ENCODE measurements at places on chromosomes 12 and 14.

GRCh38 chr14:27886256-27886655 lies 880.3 kb upstream of the FOXG1 start:
- no peak for DNase-seq

- DNase-seq: no peak
Observed at GRCh38 chr12:47722136-47722834, 3.0 kb downstream of the ENDOU start.

DNA sequence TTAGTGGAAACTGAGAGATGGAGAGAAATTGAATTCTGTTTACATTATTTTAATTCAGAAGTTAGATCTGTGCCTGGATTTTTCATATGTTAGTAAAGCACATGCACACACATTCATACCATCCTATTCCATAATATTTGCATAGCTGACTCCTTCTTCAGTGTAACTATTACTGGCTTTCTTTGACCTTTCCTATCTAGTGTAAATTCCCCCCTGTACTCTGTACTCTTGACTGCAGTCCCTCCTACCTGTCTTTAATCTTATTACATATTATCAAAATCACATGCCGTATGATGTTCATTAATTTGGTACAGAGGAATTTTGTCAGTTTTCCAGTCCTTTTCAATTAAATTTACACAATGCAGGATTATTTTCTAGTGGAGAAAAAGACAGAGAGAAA lies 417.0 kb upstream of the SOX5 start:
- no peak for DNase-seq

- no peak for DNase-seq
Observed at GRCh38 chr14:73237786-73238423, 599 bp downstream of the PAPLN start.

GRCh38 chr12:9750276-9751203 lies 10.2 kb downstream of the CD69 start:
- no peak for DNase-seq

DNA sequence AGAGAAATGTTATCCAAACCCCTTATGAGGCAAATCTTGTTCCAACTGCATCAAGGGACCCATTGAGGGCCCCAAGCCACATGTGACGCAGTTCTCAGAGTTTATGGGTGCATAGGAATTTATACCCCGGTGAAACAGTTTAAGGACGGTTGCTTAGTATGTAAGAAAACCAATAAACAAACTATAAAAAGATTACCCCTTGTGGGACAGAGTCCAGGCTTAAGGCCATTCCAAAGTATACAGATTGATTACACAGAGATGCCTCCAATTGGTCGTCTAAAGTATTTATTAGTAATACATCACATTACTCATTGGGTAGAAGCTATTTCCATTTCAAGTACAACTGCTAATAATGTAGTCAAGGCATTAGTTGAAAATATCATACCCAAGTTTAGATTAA lies 885.0 kb upstream of the MDGA2 start:
- no peak for DNase-seq

GRCh38 chr12:101230547-101230946 lies 20.5 kb upstream of the SLC5A8 start:
- no peak for DNase-seq

Data from activated CD4-positive, CD25-positive, alpha-beta regulatory T cell treated with anti-CD3 and anti-CD28 coated beads, Interleukin-2, amount 50 U/mL, for 72 hours (primary cell).